ENCODE measurements at places on chromosomes 13 and 19. TPM values are rescaled to one million over a fixed set of nuclear protein-coding genes. Genes with fewer than 3 reads are reported as not detected.

The CYP2A7 gene
- total RNA-seq = not detected

The FOSB gene
- 3.8 TPM for total RNA-seq

The CYP4F22 gene
- total RNA-seq = not detected

The STK11 gene
- total RNA-seq = 75.7 TPM

The CEACAM8 gene
- not detected for total RNA-seq

The CBLC gene
- total RNA-seq = not detected

The ELAVL1 gene
- 25.7 TPM for total RNA-seq

The ZNF285 gene
- 5.8 TPM for total RNA-seq

The SF3A2 gene
- total RNA-seq = 27.1 TPM

The ZNF708 gene
- total RNA-seq = 9.7 TPM

DNA sequence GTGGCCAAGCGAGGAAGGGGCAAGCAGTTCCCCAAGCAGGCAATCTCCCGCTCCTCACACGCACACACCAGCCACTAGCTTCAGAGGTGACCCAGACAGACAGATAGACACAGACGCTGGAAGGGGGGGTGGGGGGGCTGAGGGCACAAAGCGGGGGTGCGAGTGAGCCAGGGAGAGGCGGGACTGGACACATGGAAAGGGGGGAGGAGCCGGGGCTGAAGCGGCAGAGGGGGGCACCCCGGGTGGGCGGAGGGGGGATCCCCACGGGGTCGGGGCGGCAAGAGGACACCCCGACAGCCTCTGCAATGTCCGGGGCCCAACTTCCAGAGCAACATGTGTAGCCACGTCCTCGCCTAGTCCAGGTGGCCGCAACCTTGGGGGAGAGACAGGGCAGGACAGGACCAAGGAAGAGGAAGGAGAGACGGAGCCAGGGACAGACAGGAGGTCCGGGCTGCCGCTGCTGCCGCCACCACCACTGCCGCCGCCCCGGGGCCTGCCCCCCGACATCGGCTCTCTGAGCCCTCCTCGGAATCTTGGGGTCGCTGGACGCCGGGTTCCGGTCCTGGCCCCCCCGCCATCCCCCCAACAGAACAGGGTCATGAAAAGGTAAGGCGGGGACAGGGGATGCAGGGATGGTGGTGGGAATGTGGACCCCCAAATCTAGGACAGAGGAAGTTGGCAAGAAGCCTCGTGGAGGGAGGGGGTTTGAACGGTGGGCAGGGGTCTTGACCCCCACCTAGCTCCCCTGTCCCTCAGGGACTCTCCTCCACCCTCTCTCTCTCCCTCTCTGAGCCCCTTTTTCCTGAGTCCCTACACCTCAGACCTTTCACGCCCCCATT is 1.1 kb downstream of the GRIN2D start:
- no peaks in the 10 kb centered on the region for H3K36me3 ChIP-seq
- H3K27me3 ChIP-seq = peaks cover 53% of the 10 kb centered on the region
- H3K4me3 ChIP-seq = no peak overlapping the region
- peak; percentile 81 for DNase-seq
- peaks cover 5% of the 10 kb centered on the region for H3K4me1 ChIP-seq

DNA sequence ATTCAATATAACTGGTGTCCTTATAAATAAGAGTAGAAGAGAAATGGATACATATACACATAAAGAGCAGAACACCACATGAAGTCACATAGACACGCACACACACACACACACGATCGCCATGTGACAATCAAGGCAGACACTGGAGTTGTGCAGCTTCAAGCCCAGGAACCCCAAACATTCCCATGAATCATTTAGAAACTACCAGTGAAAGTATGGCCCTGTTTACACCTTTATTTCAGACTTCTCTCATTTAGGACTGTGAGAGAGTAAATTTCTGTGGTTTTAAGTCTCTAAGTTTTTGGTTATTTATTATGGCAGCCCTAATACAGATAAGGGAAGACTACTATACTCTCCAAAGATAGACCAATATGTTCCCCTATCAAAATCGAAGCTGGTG is 20.4 kb upstream of the TNFSF13B start:
- DNase-seq = no peak
- H3K4me1 ChIP-seq = no peaks in the 10 kb centered on the region
- no peaks in the 10 kb centered on the region for H3K27me3 ChIP-seq
- H3K27ac ChIP-seq = no peak overlapping the region
- H3K36me3 ChIP-seq = no peaks in the 10 kb centered on the region

DNA sequence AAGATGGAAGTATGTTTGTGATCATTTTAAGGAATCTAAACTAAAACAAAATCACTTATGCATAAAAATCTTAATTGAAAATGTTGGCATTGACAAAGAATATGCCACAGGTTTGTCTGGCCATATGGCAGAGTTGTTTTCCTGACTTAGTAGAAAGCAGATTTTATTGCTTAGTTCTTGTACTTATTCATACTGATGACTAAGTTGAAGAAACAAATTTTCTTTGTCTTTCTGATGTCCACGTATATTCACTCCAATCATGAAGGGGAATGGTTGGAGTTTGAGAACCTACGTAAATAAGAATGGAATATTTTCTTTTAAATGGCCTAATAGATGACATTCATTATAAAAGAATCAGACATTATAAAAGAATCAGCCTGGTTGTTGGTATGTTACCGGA is 8.0 kb upstream of the GPC6 start:
- H3K4me3 ChIP-seq = no peak overlapping the region
- peaks cover 3% of the 10 kb centered on the region for H3K4me1 ChIP-seq
- DNase-seq = no peak
- no peaks in the 10 kb centered on the region for H3K27me3 ChIP-seq
- H3K36me3 ChIP-seq = no peaks in the 10 kb centered on the region

DNA sequence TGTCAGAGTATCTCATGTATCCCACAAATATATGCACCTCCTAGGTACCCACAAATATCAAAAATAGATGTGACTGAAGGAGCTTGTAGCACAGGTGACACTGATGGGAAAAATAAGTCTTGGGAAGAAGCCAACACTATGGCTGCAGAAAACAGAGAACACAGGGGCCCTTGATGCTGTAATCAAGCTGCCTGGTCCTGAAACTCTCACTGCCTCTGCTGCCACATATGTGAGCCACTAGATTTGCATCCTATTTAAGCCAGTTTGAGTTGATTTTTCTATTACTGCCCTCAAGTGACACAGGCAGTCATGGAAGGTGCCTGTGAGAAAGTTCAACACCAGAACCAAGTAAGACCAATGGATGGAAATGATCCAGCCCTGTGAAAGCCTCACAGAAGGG is 720.8 kb downstream of the UQCRFS1 start:
- no peak overlapping the region for H3K27ac ChIP-seq
- no peak for DNase-seq
- no peak overlapping the region for H3K4me3 ChIP-seq
- no peaks in the 10 kb centered on the region for H3K27me3 ChIP-seq
- no peaks in the 10 kb centered on the region for H3K36me3 ChIP-seq

DNA sequence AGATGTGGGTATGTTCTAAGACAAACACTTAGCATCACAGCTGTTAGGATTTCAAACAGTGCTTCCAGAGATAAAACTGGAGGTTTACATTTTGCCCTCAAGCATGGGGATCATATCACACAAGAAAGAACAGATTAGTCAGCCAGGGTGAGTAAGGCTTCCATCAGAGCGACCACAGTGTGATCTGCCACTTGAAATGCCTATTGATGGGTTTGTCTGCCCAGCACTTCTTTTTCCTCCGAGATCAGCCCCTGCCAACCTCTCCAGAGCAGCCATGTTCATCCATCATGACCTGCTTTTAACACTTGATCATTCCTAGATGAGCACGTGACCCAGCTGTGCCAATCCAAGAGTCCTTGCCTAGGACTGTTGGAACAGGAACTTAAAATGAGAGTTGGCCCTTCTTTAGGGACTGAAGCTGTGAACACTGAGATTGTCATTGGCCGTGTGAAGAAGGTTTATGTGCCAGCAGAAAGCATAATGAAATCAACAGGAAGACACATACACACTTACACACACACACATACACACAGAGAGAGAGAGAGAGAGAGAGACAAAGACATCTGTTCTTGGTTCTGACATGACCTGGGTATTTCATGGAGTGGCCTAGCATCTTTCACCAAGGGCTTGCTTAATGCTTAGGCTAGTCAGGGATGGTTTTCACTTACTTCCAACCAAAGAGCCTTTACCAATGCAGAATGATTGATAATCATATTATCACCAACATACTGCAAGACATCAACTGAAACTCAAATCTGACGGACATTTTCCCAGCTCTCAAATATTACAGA is 5.2 kb upstream of the CEBPG start:
- H3K4me3 ChIP-seq = no peak overlapping the region
- peaks cover 24% of the 10 kb centered on the region for H3K27me3 ChIP-seq
- H3K27ac ChIP-seq = no peak overlapping the region
- peaks cover 9% of the 10 kb centered on the region for H3K4me1 ChIP-seq
- H3K36me3 ChIP-seq = no peaks in the 10 kb centered on the region
- peak; percentile 86 for DNase-seq

GRCh38 chr13:112783135-112783977 is 93.5 kb downstream of the ATP11A start:
- H3K27ac ChIP-seq = no peak overlapping the region
- H3K4me3 ChIP-seq = no peak overlapping the region
- H3K27me3 ChIP-seq = no peaks in the 10 kb centered on the region

- no peaks in the 10 kb centered on the region for H3K27me3 ChIP-seq
- peaks cover 23% of the 10 kb centered on the region for H3K4me1 ChIP-seq
- no peak overlapping the region for H3K27ac ChIP-seq
- no peaks in the 10 kb centered on the region for H3K36me3 ChIP-seq
Measured at GRCh38 chr13:75194717-75195462, 287.1 kb downstream of the TBC1D4 start.

DNA sequence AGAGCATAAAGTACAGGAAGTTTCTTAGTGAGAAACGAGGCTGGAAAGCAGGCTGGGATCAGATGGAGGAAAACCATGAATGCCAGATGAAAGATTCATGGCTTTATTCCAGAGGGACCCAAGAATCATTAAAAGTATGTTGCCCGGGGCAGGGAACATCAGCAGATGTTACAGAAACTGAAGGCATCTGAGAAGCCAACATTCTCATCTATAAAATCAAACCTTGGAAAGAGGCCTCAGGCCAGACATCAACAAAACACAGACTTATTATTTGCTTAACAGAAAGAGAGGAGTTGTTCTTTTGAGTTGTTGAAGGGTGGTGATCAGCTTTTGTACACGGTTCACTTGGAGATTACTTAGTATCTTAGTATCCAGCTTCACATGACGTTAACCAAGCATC is 543.6 kb downstream of the RFC3 start:
- H3K36me3 ChIP-seq = no peaks in the 10 kb centered on the region
- no peak for DNase-seq
- no peaks in the 10 kb centered on the region for H3K27me3 ChIP-seq
- peaks cover 31% of the 10 kb centered on the region for H3K4me1 ChIP-seq
- H3K4me3 ChIP-seq = no peak overlapping the region
- H3K27ac ChIP-seq = no peak overlapping the region

DNA sequence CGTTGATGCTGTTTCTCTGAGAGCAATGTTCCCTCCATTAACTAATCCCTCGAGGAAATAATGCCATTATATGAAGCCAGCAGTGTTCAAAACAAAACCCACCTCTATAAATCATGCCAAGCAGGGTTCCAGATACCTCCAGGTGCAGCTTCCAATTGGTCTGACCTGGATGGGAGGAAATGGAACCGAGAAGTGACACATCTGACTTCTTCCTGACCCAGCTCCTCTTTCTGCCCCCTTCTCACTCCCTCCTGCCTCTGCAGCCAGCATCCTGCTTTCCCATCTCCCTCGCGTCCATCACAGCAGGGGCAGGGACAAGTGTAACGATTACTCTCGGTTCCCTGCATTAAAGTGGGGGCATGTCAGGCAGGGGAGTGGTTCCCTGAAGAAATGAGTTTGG is 37.5 kb downstream of the HSPH1 start:
- no peaks in the 10 kb centered on the region for H3K36me3 ChIP-seq
- no peak overlapping the region for H3K27ac ChIP-seq
- no peaks in the 10 kb centered on the region for H3K4me1 ChIP-seq
- no peak for DNase-seq
- no peak overlapping the region for H3K4me3 ChIP-seq

GRCh38 chr19:48378194-48378570 is 13.2 kb downstream of the KDELR1 start:
- H3K36me3 ChIP-seq = peaks cover 21% of the 10 kb centered on the region
- H3K27me3 ChIP-seq = no peaks in the 10 kb centered on the region
- H3K4me3 ChIP-seq = no peak overlapping the region

GRCh38 chr19:58474997-58475713 is 997 bp upstream of the ZNF446 start:
- peaks cover 15% of the 10 kb centered on the region for H3K36me3 ChIP-seq
- no peaks in the 10 kb centered on the region for H3K27me3 ChIP-seq
- H3K4me1 ChIP-seq = peaks cover 18% of the 10 kb centered on the region
- H3K4me3 ChIP-seq = peak overlapping the region; percentile 80
- H3K27ac ChIP-seq = peak overlapping the region; percentile 96
- no peak for DNase-seq

DNA sequence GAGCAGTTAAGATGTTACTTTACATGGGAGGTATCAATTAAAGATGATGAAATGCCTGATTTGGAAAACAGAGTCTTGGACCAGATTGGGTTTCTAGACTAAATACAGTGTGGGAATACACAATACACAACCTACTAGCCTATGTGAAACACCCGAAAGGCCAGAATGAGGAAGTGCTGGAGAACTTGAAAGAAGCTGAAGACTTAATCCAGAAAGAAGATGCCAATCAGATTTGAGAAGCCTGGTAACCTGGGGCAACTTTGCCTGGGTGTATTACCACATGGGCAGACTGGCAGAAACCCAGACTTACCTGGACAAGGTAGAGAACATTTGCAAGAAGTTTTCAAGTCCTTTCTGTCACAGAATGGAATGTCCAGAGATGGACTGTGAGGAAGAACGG is 43.2 kb downstream of the N4BP2L1 start:
- H3K27ac ChIP-seq = no peak overlapping the region
- H3K4me3 ChIP-seq = no peak overlapping the region
- peak; percentile 39 for DNase-seq
- H3K27me3 ChIP-seq = no peaks in the 10 kb centered on the region
- no peaks in the 10 kb centered on the region for H3K36me3 ChIP-seq

- H3K27ac ChIP-seq = no peak overlapping the region
- no peaks in the 10 kb centered on the region for H3K4me1 ChIP-seq
- H3K36me3 ChIP-seq = no peaks in the 10 kb centered on the region
Measured at GRCh38 chr13:41411522-41411921, 45.8 kb upstream of the RGCC start.

GRCh38 chr19:35208121-35208520 is 20.4 kb downstream of the FAM187B start:
- no peak for DNase-seq
- H3K4me1 ChIP-seq = no peaks in the 10 kb centered on the region
- H3K27me3 ChIP-seq = no peaks in the 10 kb centered on the region
- no peak overlapping the region for H3K4me3 ChIP-seq
- H3K27ac ChIP-seq = no peak overlapping the region
- H3K36me3 ChIP-seq = no peaks in the 10 kb centered on the region

GRCh38 chr19:58034477-58034793 is 610 bp downstream of the ZSCAN1 start:
- no peak for DNase-seq
- no peaks in the 10 kb centered on the region for H3K4me1 ChIP-seq
- H3K36me3 ChIP-seq = no peaks in the 10 kb centered on the region
- no peaks in the 10 kb centered on the region for H3K27me3 ChIP-seq
- H3K27ac ChIP-seq = no peak overlapping the region
- H3K4me3 ChIP-seq = peak overlapping the region; percentile 60

- no peak overlapping the region for H3K27ac ChIP-seq
- H3K36me3 ChIP-seq = no peaks in the 10 kb centered on the region
- H3K4me3 ChIP-seq = no peak overlapping the region
- no peak for DNase-seq
Measured at GRCh38 chr13:109862627-109863026, 76.2 kb upstream of the IRS2 start.
